ENCODE measurements at places on chromosomes 11 and 22.

DNA sequence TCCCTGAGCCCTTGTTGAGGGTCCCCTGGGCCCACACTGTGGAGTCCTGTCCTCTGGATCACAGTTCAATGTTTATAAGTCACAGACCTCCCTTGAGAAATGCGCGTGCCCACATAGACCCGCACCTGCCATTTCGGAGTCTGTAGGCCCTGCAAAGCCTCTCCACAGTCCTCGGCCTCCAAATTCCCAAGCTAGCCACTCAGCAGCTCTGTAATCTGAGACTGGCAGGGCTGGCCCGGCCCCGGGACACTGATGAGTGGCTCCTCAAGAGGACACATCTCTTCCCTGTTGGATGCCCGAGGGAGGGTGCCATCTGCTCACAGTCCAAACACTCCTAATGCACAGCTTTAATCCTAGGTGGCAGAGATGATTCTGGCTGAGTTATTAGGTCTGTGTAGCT is 39.1 kb downstream of the B3GAT1 start:
- H3K27me3 ChIP-seq, result no peaks in the 10 kb centered on the region
- H3K4me1 ChIP-seq, result no peaks in the 10 kb centered on the region
- no peak overlapping the region for H3K27ac ChIP-seq
- H3K4me3 ChIP-seq, result no peak overlapping the region
- H3K36me3 ChIP-seq, result no peaks in the 10 kb centered on the region

DNA sequence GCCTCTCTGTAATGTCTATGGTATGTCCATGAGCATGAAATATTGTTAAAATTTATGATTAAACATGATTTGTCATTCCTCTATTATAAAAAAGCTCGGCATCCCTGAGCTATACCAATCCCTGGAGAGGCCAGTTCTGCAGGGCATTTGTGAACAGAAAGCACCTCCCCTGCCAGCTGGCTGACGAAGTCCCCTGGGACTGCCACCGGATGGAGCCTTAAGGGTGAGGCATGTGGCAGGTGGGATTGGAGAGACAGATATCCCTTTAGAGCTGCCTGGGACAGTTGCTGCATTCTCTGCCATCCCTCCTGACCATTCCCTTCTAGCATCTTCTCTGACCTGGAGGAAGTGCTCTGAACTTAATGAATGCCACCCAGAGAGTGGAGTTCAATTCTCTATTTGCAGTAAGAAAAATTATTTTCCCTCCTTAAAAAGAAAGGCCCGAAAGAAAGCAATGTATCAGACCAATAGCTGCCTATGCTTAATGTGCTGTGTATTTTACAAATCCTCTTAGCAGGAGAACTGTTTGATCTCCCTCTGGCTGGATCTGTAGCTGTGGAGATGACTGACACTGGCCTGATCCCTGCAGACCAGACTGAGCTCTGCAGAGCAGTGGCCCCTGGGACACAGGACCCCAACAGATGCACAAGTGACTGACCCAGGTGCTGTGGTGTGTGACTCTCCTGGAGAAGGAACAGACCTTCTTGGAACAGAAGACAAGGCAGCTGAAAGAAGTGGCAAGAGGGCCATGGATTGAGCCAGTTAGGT is 219.0 kb upstream of the NAV2 start:
- no peaks in the 10 kb centered on the region for H3K4me1 ChIP-seq
- no peak for DNase-seq
- H3K27ac ChIP-seq, result no peak overlapping the region
- no peaks in the 10 kb centered on the region for H3K27me3 ChIP-seq

DNA sequence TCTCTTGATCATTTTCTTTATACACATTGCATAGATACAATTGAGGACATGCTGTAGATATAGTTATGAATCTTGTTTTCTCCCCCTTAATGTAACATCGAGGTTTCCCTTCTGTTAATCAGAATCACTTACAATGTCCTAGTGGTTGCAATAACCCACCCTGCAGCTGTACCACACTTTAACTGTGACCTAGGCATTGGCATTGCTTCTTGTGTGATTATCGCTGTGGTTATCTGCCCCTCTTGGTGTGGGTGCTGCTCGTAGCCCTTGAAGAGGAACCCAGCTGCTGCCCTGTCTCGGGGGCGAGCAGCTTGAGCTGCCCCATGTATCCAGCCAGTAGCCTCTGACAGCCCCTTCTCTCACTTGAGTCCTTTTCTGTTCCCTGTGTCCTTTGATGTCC is 1.5 kb downstream of the DGAT2 start:
- no peak for DNase-seq
- no peaks in the 10 kb centered on the region for H3K27me3 ChIP-seq
- H3K36me3 ChIP-seq, result no peaks in the 10 kb centered on the region
- no peaks in the 10 kb centered on the region for H3K4me1 ChIP-seq

- H3K27ac ChIP-seq, result no peak within 1 kb of the TSS
- no peaks in the 10 kb centered on the region for H3K4me1 ChIP-seq
- no peaks in the 10 kb centered on the region for H3K36me3 ChIP-seq
- peak within 1 kb of the TSS; percentile 7 for H3K4me3 ChIP-seq
- H3K27me3 ChIP-seq, result no peaks in the 10 kb centered on the region
- DNase-seq, result no peak
Measured at GRCh38 chr11:117876341-117877119, at the start of gene FXYD6. TSS of gene FXYD6 (minus strand) at chr11:117876658. CDS start at chr11:117842776, 33,882 bp downstream.

- no peaks in the 10 kb centered on the region for H3K27me3 ChIP-seq
- no peak overlapping the region for H3K27ac ChIP-seq
- DNase-seq, result no peak
- H3K4me1 ChIP-seq, result no peaks in the 10 kb centered on the region
- no peak overlapping the region for H3K4me3 ChIP-seq
Measured at GRCh38 chr11:27619039-27619574, 81.1 kb downstream of the BDNF start.

DNA sequence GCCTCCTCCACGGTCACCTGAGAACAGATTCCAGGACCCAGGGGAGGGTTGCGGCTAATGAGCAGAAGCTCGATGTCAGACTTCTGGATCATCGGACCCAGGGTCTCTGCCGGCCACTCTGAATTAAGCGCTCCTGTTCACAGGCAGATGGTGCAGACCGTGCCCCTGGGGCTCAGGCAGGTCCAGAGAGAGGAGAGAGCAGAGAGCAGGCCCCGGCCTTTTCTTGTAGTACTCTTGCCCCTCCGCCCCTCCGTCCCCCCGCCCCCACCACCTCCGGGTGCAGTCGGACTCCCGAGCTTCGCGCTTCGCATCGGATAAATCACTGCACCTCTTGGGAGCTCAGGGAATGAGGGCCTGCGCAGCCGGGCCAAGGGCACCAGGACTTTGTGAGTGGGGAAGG is 50.3 kb downstream of the RPS6KA4 start:
- H3K4me3 ChIP-seq, result no peak overlapping the region
- no peak overlapping the region for H3K27ac ChIP-seq
- no peaks in the 10 kb centered on the region for H3K36me3 ChIP-seq

DNA sequence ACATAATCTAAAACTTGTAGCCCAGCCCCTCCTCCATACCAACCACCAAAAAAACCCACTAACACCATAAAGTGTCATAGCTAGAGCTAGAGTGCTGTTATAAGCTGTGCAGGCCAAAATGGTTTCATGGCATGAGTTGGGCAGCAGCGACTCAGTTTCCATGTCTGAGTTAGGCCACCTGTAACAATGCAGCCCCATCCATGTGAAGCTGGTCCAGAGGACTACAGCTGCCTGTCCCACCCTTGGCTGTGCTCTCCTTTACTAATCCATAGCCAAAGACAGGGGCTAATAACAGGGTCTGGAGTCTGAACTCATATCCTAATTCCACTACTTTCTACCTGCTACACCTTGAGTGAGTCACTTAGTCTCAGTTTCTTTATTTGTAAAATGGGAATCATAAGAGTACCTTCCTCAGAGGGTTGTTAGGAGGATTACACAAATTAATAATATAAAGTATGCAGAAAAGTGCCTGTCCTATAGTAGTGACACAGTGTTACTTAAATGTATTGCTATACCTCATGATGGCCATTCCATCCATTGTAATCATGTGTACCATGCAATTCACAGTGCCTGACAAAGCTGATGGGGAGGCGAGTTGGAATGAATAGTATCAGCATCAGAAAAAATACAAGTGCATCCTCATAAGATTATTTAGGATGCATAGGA is 20.6 kb downstream of the KCNQ1OT1 start:
- no peak overlapping the region for H3K4me3 ChIP-seq
- H3K27ac ChIP-seq, result no peak overlapping the region
- no peak for DNase-seq
- H3K36me3 ChIP-seq, result no peaks in the 10 kb centered on the region
- H3K27me3 ChIP-seq, result no peaks in the 10 kb centered on the region

DNA sequence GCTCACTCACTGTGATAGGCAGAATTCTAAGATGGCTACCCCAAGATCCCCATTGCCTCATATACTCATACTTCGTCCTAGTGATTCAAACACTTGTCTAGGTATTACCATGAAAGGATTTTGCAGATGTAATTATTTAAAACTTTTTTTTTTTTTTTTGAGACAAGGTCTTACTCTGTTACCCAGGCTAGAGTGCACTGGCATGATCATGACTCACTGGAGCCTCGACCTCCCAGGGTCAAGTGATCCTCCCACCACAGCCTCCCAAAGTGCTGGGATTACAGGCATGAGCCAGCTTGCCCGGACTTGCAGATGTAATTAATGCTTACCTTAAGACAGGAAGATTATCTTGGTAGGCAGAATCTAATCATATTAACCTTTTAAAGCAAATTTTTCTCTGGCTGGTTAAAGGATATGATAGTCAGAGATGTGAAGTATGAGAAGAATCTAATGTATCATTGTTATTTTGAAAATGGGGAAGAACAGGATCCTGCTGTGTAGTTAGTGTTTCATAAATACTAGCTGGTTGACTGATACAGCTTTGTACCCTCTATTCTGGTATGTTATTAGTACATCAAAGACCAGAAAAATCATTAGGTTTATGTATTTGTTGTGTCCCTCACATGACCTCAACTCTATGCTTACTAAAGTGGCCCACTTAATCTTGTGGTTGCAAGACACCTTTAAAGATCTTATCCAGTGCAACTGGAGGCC is 35.5 kb downstream of the C2CD3 start:
- DNase-seq, result no peak
- peaks cover 3% of the 10 kb centered on the region for H3K36me3 ChIP-seq
- no peaks in the 10 kb centered on the region for H3K27me3 ChIP-seq
- peaks cover 11% of the 10 kb centered on the region for H3K4me1 ChIP-seq

GRCh38 chr22:19701420-19702145 is 12.7 kb upstream of the SEPTIN5 start:
- no peak overlapping the region for H3K27ac ChIP-seq
- H3K4me3 ChIP-seq, result no peak overlapping the region
- H3K36me3 ChIP-seq, result no peaks in the 10 kb centered on the region
- DNase-seq, result no peak
- H3K27me3 ChIP-seq, result no peaks in the 10 kb centered on the region

GRCh38 chr11:101407324-101407723 is 176.5 kb downstream of the TRPC6 start:
- no peaks in the 10 kb centered on the region for H3K36me3 ChIP-seq
- no peaks in the 10 kb centered on the region for H3K4me1 ChIP-seq
- no peaks in the 10 kb centered on the region for H3K27me3 ChIP-seq
- no peak overlapping the region for H3K4me3 ChIP-seq

DNA sequence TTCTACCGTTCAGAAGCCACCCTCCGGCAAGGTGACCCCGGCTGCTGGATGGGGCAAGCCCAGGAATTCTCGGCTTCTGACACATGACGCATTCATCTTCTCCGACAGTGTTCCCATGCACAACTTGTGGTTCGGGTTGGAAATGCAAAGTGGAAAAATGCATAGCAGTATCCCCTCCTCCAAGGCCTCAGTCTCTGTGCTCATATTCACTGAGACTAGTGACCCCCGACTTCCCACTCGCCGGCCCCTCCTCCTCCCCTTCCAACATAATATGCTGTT is 70.0 kb upstream of the NTM start:
- H3K27ac ChIP-seq, result no peak overlapping the region
- no peaks in the 10 kb centered on the region for H3K36me3 ChIP-seq
- peaks cover 7% of the 10 kb centered on the region for H3K27me3 ChIP-seq

- no peak for DNase-seq
- H3K36me3 ChIP-seq, result peaks cover under 1% of the 10 kb centered on the region
- H3K4me3 ChIP-seq, result peak overlapping the region; percentile 96
- no peaks in the 10 kb centered on the region for H3K27me3 ChIP-seq
- H3K4me1 ChIP-seq, result peaks cover 9% of the 10 kb centered on the region
Measured at GRCh38 chr11:47566149-47566698, 825 bp downstream of the PTPMT1 start.

DNA sequence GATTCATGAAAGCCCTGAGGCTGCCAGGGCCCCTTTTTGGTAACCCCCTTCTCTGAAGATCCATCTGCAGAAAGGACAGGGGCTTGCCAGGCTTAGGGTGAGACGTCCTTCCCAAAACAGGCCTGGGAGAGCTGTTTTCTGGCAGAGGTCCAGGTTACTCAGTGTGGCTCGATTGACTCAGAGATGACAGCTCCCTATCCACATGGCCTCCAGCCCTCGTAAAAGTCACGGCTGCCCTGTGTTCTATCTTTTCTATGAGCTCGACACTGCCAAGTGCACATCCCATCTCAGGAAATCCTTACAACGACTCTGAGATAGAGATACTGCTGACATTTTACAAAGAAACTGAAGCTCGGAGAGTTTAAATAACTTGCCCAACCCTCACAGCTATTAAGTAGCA is 20.4 kb downstream of the ADAMTS8 start:
- H3K27ac ChIP-seq, result no peak overlapping the region
- no peaks in the 10 kb centered on the region for H3K27me3 ChIP-seq
- no peak overlapping the region for H3K4me3 ChIP-seq
- no peaks in the 10 kb centered on the region for H3K36me3 ChIP-seq
- DNase-seq, result no peak
- H3K4me1 ChIP-seq, result no peaks in the 10 kb centered on the region

DNA sequence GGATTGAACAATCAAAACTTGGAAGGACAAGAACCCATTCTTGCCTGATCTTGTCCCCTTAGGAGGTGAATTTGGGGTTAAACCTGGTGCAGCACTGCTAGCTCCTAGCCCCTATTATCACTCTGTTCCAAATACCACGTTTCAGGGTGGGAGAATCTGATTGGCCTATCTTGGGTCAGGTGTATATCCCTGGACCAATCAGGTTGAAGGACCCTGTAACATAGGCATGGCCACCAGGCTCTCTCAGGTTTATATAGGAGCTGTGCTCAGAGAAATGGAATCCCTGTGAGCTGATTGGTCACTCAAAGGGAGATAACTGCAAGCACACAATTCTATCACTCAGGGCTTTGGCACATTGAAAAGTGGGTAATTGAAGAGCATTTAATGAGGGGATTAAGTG is 26.6 kb upstream of the AMPD3 start:
- no peak overlapping the region for H3K4me3 ChIP-seq
- no peak for DNase-seq
- H3K27me3 ChIP-seq, result no peaks in the 10 kb centered on the region
- H3K4me1 ChIP-seq, result no peaks in the 10 kb centered on the region
- no peak overlapping the region for H3K27ac ChIP-seq
